Mammary epithelial cell (primary cell): ENCODE measurements at places on chromosomes 7 and 10. TPM values are rescaled to one million over a fixed set of nuclear protein-coding genes. Genes with fewer than 3 reads are reported as not detected.
A peak's percentile ranks its signal among the peaks of the same experiment; 100 is the strongest.

Gene CPA4
- total RNA-seq, result 107 and 168 TPM in 2 replicates

Gene OR2A5
- not detected in 2 replicates for total RNA-seq

- peak; percentile 80 for DNase-seq
Observed at GRCh38 chr10:22816298-22816653, 101.9 kb upstream of the PIP4K2A start.

- no peak for DNase-seq
Observed at GRCh38 chr7:3569643-3570042, 268.6 kb downstream of the SDK1 start.

DNA sequence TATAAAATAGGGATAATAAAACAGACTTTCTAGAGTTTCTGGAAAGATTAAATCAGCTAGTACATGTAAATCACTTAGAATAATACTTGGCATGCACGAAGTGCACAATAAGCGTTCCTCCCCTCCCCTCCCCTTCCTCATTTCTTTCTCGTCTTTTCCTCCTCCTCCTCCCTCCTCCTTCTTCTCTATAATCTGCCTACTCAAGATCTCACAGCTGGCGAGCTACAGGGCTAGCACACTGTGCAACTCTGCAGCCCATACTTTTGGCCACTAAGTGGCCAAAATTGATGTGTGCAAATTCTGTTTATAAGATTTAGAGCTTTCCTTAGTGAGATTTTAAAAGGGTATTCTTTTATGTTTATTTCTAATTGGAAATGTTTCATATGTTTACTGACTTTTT, 565.3 kb downstream of the PHTF2 start:
- no peak for DNase-seq

DNA sequence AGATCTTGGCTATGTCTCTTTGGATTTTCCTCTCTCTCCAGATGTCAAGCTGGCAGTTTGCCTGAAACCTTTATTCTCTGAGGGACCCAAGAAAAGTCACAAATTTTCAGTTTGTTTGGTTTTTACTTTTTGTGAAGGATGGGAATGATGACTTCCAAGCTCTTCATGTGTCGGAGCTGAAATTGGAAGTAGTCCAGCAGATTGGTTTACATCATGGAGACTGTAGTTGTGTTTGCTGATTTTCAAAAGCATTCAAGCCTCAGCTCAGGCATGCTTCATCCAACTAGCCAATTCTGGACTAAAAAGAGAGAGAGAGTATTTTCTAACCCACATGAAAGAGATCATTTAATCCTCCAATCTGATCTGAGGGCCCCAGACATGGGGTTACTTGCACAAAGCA, 326.2 kb upstream of the AUTS2 start:
- DNase-seq, result no peak

- DNase-seq, result no peak
Observed at GRCh38 chr10:4673279-4674040, 152.5 kb upstream of the AKR1E2 start.
